T-helper 1 cell treated with Interleukin-12 subunit alpha and Interleukin-12 subunit beta and Interleukin-4 antibody, amounts not matched to agents 30 ng/mL and 1 ng/mL, for 36 hours (primary cell): ENCODE measurements at places on chromosomes 11 and 22. TPM values are rescaled to one million over a fixed set of nuclear protein-coding genes. Genes with fewer than 3 reads are reported as not detected.

Gene OR5A1
- not detected in 2 replicates for total RNA-seq

Gene TLCD5
- 0.80 and 1.0 TPM in 2 replicates for total RNA-seq

Gene OSBP2
- total RNA-seq: 4.1 and 4.3 TPM in 2 replicates

Gene TRIM34
- 9.7 and 9.8 TPM in 2 replicates for total RNA-seq

Gene P2RY6
- not detected in 2 replicates for total RNA-seq

Gene SMCO4
- total RNA-seq: 33.3 and 39.5 TPM in 2 replicates
